ENCODE measurements at places on chromosomes 7 and 10.

DNA sequence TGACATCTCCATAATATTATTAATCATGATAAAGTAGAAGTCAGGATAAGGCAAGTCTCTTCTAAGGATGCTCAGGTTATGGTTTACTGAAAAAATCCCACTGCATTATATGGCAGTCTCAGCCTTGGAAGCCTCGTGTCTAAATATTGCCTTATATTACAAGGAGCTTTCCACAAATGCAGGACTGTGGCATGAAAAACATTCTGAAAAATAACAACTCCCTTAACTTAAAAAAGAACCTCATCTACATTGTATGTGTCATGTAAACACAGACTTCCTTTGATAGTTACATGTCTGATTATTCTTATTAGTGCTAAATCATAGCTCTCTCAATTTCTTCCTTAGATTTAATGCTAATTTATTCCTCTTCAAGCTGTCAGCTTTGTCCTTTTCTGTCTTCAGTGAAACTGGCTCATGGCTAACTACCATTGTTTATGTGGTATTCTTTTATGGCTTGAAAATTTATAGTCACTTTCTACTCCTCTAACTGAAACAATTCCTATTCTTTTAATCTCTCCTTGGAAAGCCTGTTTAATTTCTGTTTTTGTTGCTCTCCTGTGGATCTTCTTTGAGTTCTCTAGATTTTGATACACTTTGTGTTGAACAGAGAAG, 156.1 kb downstream of the KIF20B start:
- DNase-seq = no peak

DNA sequence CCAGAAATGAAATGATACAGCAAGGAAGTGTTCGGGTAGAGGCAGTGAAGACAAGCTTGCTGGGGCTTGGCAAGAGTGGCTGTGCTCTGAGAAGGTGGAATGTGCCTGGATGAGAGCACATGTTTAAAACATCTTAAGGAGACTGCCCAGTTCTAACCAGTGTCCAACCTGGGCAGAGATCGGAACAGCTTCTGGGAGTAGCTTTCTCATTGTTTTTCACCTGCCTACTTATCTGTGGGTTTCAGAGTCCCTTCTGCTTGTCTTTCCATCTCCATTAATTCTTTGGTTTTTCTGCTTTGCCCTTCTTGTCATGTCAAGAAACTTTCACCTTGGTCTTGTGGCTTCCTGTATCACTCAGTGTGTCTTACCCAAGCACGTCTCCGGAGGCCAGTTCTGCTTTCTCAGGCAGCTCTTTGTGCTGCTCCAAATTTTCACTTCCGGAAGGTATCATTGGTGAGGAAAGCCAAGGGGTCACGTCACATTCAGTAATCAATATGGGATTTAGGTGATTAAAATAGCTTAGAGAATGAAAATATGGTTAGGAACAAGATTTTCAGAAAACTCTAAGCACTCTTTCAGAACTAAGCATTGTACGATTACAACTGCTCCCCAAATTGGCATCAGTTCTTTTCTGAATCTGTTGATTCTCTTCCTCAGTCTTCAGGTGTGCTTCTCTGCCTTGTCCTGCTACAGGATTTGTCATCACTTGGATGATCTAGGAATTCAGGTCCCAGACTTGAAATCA, 5.5 kb upstream of the LAMB4 start:
- no peak for DNase-seq

DNA sequence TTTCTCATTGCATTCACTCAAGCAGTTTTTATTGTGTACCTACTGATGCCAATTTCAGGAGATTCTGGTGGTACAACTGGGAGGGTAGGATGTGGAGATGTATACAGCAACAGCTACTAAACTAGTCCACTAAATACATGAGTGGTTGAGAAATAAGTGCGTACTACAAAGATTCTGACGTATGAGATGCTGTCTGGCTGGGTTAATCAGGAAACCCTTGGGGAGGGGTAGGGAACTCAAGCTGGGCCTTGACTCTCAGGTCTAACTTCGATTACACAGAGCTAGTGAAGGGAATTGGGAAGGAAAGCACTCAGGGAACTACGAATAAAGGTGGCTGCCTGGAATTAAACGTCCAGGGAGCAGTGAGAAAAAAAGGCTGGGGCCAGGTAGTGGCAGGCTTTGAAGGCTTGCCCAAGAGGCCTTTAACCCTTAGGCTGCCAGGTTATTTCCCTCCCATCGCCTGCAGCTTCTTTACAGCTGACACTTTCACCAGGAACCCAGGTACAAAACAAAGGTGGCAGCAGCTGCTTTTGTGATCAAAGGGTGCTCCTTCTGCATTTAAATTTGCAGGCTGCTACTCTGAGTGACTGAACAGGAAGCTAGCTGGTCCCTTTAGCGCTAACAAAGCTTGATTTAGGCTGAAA, 3.2 kb downstream of the MMS19 start:
- DNase-seq = no peak

- no peak for DNase-seq
These were observed 882 bp upstream of the LRRC61 start for GRCh38 chr7:150322114-150322832.

GRCh38 chr10:84537447-84537931, 209.1 kb downstream of the CCSER2 start:
- DNase-seq = peak; percentile 40

DNA sequence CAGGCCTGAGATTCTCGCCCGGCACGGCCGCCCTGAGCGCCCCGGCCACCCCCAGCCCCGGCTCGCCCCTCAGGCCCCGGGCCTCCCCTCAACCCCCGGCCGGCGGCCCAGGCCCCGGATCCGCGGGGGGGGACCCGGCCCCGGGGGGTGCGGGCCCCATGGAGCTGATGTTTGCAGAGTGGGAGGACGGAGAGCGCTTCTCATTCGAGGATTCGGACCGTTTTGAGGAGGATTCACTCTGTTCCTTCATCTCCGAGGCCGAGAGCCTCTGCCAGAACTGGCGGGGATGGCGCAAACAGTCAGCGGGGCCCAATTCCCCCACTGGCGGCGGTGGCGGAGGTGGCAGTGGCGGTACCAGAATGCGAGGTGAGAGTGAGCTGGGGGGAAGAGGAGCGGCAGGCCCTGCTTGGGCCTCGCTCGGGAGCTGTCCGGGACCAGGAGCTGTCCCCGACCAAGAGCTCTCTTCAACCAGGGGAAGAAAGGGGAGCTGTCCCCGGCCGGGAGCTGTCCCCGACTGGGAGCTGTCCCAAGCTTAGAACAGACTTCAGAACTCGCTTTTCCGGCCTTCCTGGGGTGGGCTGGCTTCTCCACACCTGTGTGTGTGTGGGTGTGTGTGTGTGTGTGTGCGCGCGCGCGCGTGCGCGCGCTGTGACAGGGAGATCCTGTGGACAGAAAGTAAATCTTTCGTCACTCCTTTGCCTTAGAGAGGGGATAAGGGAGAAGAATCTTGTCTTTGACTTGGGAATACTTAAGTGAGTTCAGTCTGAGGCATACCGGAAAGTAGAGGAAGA, 510 bp downstream of the ZSWIM8 start:
- no peak for DNase-seq

DNA sequence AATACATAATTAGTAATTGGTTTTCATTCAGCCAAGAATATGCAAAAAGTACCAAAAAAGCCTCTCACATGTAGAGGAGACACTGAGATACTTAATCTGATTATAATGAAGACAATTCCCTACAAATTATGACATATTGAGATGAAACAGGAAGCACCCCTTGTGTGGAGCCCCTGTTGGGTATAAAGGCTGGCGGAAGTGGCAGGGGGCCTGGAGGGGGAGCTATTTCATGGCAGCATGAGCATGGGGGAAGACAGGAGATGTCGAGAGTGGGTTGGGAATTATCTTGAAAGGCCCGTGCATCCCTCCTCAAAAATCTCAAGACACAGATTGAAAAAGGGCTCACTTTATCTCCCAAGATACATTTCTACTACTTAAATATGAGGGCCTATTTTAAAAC, 96.9 kb downstream of the PIP4K2A start:
- no peak for DNase-seq

GRCh38 chr10:80567292-80567691, 29.6 kb downstream of the SH2D4B start:
- DNase-seq = no peak

Data from HCT116 (cell line).